ENCODE measurements at places on chromosomes 6 and 20.
A peak's percentile ranks its signal among the peaks of the same experiment; 100 is the strongest.

DNA sequence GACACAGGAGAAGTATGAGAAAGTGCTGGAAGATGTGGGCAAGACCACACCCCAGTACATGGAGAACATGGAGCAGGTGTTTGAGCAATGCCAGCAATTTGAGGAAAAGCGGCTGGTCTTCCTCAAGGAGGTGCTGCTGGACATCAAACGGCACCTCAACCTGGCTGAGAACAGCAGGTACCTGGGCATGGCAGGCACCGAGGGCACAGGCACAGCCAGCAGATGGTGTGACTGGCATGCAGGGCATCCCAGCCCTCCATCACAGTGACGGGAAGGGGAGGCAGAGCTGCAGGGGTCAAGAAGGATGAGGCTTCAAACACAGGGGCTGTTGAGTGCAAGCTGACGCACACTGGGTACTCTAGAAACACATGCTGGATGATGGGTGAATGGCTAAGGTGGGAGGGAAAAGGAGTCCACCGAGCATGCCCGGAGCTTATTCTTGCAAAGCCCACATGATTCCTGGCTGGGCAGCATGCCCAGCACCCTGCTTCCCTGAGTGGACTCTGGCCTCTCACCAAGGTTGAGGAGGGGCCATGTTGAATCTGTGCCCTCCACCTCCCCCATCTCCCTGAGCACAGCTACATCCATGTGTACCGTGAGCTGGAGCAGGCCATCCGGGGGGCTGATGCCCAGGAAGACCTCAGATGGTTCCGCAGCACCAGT, 26.3 kb downstream of the SPDEF start:
- DNase-seq, result no peak

- no peak for DNase-seq
These were observed 234.1 kb downstream of the CDH26 start for GRCh38 chr20:60192326-60192725.

DNA sequence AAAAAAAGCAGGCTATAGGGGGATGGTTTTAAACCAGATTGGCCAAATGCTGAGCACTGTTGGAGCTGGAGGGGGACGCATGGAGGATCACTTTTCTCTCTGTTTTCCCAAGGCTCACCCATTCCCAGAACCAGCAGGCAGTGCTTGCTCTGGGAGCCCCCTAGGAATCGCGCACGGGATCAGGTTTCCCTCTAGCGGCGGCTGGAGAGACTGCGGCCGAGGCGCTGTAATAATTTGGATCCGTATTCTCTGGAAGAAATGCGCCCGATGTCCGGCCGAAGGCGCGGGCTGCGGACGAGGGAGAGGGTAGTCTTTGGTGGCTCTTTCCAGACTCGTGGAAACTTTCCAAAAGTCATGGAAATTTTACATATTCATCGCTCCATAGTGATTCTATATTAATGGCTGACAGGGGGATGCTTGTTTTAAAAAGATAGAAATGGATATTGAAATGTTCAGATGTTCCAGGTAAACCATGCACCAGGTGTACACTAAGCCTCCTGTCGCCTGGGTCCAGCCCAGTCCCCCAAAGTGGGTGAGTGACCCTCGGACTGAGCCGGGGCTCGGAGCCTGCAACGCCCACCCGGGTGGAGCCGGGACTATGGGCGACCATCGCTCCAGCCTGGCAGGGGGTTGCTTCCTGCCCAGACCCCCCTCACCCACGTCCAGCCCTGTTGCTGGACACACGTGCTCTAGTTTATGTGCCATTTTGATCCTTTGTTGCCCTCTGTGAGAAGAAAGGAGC, 78.7 kb upstream of the PHACTR3 start:
- peak; percentile 66 for DNase-seq

GRCh38 chr20:19465536-19465935, 253.1 kb downstream of the SLC24A3 start:
- no peak for DNase-seq

- DNase-seq, result no peak
These were observed 73.0 kb upstream of the KCNG1 start for GRCh38 chr20:51095633-51096521.

GRCh38 chr6:52162940-52163908, 23.0 kb upstream of the IL17A start:
- no peak for DNase-seq

GRCh38 chr20:63351326-63351700, 9.8 kb downstream of the CHRNA4 start:
- no peak for DNase-seq

- DNase-seq, result no peak
These were observed 32.9 kb downstream of the COX4I2 start for GRCh38 chr20:31670371-31671228.

GRCh38 chr6:142883011-142883410, 62.0 kb downstream of the HIVEP2 start:
- no peak for DNase-seq

- no peak for DNase-seq
These were observed 6.7 kb upstream of the TMEM30A start for GRCh38 chr6:75291331-75291730.

DNA sequence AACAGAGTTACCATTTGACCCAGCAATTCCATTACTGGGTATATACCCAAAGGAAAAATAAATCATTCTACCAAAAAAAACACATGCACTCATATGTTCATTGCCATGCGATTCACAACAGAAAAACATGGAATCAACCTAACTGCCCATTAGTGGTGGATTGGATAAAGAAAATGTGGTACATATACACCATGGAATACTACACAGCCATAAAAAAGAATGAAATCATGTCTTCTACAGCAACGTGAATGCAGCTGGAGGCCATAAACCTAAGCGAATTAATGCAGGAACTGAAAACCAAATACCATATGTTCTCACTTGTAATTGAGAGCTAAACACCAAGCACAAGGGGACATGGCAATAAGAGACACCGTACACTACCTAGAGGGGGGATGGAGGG, 12.5 kb downstream of the RALGAPA2 start:
- DNase-seq, result no peak

DNA sequence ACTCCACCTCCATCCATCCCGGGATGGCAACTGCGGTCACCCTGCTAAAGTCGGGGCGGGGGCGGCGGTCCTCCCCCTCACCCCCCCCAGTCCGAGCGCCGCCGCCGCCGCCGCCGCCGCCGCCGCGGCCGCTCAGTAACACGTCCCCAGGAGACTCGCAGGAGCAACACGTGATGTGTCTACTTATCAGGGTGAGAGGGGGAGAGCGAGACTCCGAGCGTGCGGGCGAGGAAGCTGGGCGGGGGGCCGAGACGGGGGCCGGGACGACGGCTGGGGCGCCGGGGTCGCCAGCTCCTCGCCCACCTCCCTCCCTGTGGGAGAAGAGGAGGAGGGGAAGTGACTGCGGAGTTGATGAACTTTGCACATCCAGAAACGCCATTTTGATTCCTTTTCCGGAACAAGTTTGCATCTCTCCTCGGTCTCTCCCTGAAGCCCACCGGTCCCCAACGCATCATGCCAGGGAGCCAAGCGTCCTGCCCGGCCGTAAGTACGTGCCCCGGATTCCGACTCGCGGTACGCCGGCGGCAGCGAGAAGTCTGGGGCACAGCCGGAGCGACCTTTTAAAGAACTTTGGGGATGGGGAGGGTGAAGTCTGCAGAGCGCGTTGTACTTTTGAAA, at the start of gene RREB1:
Gene RREB1, plus strand, starts transcription at position 384 of the 618 bp plus-strand sequence. CDS start 73,951 bp downstream, outside the sequence.
- DNase-seq, result peak; percentile 93

DNA sequence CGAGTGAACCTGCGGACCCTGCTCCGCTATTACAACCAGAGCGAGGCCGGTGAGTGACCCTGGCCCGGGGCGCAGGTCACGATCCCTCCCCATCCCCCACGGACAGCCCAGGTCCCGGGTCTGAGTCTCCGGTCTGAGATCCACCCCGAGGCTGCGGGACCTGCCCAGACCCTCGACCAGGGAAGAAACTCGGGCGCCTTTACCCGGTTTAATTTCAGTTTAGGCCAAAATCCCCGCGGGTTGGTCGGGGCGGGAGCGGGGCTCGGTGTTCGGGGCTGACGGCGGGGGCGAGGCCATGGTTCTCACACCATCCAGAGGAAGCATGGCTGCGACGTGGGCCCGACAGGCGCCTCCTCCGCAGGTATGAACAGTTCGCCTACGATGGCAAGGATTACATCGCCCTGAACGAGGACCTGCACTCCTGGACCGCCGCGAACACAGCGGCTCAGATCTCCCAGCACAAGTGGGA, 46.9 kb upstream of the TRIM26 start:
- no peak for DNase-seq

GRCh38 chr6:77383026-77383425, 80.3 kb downstream of the HTR1B start:
- DNase-seq, result no peak

GRCh38 chr6:120735641-120736040, 598.6 kb downstream of the TBC1D32 start:
- no peak for DNase-seq

DNA sequence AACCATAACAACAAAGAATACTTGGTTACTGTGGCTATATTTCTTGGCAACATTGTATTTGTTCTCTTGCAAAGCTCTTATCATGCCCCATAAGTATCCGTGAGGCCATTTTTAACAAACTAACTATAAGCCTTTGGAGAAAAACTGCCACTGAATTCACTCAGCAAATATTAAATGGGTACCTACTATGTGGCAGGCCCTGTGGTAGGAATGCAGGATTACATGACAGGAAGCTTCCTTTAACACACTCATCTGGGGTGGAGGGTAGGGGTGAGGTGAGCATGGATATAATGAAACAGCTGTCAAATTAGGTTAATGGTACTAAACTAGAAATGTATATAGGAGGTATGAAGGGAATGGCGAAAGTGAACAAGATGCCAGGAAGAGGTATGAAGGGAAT, 504.8 kb downstream of the MEI4 start:
- DNase-seq, result no peak

- DNase-seq, result no peak
These were observed 235.1 kb downstream of the CLIC5 start for GRCh38 chr6:45780523-45780922.

DNA sequence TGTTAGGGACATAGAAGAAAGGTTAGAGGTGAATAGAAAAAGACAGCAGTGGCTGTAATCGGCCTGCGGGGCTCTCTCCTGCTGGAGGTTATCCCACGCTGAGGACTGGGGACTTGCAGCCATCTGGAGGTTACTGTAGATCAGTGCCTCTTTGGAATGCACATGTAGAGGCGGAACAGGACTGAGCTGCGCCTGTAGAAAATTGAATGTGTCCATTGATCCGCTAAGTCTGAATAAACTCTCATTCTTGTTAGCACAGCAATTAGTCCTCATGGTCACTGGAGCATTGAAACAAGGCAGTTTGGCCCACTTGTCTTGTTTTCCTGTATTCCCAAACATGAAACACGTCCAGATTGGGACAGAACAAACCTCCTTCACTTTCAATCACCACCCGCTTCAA, 46.3 kb upstream of the F13A1 start:
- DNase-seq, result no peak

DNA sequence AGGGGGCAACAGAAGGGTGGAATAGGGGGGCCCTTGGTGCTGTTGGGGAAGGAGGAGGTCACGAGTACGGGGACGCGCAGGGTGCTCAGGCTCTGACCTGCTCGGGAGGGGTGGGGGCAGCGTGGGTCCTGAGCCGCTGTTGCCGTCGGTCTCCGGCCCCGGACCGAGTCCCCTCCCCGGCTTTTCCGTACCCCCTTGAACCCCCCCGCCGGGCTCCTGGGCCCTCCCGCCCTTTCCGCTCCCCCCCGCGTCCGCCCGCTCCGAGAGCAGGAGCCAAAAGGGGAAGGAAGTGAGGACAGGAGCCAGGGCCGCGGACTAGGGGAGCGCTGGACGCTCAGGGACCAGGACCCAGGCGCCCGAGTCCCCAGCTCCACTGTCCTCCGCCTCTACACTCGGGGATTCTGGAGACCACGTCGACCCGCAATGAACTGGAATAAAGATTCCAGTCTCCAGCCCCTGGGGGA, at the start of gene RGL2:
Gene RGL2, minus strand, starts transcription at position 170 of the 464 bp plus-strand sequence. CDS start 332 bp downstream, outside the sequence.
- no peak for DNase-seq

- no peak for DNase-seq
These were observed 42.5 kb downstream of the TRAM2 start for GRCh38 chr6:52534363-52534762.

DNA sequence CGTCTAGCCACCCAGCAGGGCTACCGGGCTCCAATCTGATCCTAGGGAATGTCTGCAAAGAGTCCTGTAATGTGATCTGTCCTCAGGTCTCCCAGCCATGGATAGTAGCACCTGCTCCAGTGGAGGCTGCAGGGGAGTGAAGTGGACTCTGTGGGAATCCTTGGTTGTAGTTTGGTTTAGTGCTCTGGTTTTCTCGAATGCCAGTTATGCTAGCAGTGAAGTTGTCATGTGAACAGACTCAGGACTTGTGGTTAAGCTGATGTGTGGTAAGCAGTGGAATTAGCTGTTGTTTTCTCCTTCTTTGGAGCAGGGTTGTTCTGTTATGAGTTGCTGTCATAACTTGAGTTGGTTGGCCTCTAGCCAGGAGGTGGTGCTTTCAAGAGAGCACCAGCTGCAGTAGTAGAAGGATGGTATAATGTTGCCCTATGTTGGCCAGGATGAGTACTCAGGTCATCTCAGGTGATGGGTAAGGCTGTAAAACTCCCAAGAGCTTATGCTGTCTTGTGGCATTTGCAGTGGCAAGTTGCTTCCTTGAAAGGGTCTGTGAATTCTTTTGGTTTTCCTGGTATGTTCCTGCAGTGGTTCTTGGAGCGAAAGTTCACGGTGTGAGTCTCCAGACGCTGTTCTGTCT, 390.2 kb downstream of the UTRN start:
- DNase-seq, result no peak

- no peak for DNase-seq
These were observed 15.4 kb upstream of the PREX1 start for GRCh38 chr20:48843057-48843806.

DNA sequence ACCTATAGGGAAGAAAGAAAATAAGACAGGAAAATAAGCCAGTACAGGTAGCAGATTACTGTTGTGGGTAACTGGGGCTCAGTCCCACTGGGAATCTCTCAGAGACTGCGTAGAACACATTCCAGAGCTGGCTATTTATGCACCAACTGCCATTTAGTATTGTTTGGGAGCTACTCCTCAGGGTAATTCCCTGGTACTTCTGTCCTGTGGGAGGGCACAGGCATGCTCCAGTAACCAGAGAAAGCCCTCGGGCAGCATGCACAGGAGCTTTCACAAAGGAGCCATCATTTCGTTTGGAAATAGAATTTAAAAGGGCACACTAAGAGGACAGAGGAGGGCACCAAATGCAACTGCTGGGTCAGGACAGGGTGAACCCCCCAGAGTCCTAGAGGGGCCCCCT, 148.0 kb upstream of the LRFN2 start:
- no peak for DNase-seq

DNA sequence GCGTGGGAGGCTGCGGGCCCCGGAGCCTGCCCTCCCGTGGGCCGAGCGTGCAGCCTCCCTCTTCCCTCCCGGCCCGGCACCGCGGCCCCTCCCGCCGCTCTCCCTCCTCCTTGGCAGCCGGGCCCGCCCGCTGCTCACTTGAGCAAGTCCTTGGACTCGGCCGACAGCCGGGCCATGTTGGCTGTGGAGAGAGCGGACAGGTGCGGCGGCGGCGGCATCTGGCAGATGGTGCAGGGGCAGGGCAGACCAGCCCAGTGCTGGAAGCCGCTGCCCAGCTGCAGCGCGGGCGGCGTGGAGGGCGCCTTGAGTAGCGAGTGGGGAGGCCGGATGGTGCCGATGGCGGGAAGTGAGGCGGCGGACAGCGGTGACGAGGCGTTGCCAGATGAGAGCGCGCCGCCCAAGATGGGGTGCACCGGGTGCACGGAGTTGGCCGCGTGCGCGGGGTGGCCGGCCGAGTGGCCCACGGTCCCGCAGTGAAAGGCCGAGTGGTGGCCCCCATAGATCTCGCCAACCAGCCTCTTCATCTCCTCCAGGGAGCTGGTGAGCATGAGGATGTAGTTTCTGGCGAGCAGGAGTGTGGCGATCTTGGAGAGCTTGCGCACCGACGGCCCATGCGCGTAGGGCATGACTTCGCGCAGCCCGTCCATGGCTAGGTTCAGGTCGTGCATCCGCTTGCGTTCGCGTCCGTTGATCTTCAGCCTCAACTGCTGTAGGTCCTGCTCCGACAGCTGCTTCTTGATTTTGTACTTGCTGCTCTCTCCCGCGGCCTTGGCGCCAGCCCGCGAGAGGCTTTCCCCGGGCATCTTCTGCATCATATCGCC, 766 bp downstream of the OLIG3 start:
- no peak for DNase-seq
